ENCODE measurements at places on chromosomes 11 and 22. TPM values are rescaled to one million over a fixed set of nuclear protein-coding genes. Genes with fewer than 3 reads are reported as not detected.

DNA sequence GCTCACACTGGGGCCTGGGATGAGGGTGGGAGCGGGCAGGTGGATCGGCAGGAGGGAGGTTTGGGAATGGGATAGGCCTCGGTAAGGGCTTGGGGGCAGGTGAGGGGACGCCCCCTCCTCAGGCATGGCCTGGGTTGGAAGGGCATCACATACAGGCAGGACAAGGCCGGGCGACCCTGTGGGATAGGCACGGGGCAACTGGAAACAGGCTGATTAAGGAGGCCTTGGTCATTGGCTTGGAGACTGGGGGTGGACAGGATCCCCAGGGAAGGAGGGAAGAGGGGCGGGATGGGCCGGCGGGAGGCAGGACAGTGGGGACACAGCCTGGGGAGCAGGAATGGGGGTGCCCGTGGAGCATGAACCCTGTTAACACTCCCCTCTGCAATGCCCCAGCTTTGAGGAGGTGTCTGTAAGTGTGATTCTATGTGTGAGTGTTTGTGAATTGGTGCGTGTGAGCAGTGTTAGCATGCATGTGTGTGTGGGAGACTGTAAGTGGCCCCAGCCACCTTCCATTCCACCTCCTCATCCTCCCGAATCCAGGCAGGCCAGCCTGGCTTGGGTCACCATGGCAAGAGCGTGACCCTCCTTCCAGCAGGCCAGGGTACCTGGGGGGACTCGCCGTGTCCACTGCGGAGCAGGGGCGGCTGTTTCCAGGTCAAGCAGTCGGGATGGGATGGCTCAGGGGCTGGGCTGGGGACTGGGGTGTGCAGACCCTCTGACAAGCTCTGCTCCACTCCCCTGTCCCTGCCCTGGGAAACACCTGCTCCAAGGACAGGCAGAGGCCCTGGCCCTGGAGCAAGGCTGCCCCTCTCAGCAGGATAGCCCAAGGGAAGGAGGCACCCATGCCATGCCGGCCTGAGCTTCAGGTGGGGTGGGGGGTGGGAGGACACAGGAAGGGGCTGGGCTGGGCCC, 3.4 kb upstream of the PIM3 start:
- no peaks in the 10 kb centered on the region for H3K36me3 ChIP-seq
- DNase-seq = no peak
- no peak overlapping the region for H3K4me3 ChIP-seq
- no peak overlapping the region for H3K27ac ChIP-seq
- no peaks in the 10 kb centered on the region for H3K27me3 ChIP-seq

GRCh38 chr22:38564669-38565068, 5.3 kb downstream of the DMC1 start:
- no peaks in the 10 kb centered on the region for H3K36me3 ChIP-seq
- no peaks in the 10 kb centered on the region for H3K27me3 ChIP-seq
- H3K4me3 ChIP-seq = no peak overlapping the region
- DNase-seq = peak; percentile 59
- H3K27ac ChIP-seq = no peak overlapping the region

DNA sequence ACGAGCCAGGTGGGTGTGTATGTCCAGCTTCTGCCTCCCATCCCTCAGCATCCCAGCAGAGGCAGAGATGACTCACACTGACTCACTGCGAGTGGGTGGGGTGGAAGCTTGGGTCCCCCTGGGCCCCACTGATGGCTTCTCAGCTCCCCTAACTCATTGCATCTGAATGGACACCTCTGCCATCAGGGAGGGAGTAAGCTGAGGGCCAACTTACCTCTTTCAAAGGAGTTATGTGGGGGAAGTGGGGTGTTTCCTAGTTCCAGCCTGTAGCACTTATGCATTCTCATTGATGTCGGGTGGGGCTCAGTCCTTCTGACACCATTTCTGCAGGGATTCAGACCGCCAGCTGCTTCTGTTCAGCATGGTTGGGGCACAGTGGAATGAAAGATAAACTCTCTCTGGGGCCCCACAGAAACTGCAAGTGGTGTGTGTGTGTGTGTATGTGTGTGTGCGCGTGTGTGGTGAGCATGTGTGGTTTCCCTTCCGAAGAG, 1425.8 kb downstream of the TBC1D22A start:
- H3K4me3 ChIP-seq = no peak overlapping the region
- DNase-seq = peak; percentile 3
- H3K36me3 ChIP-seq = no peaks in the 10 kb centered on the region
- no peak overlapping the region for H3K27ac ChIP-seq
- H3K4me1 ChIP-seq = no peaks in the 10 kb centered on the region
- no peaks in the 10 kb centered on the region for H3K27me3 ChIP-seq

GRCh38 chr11:70483917-70484316, 85.6 kb downstream of the CTTN start:
- H3K27me3 ChIP-seq = no peaks in the 10 kb centered on the region
- no peak overlapping the region for H3K27ac ChIP-seq
- H3K4me1 ChIP-seq = no peaks in the 10 kb centered on the region
- H3K36me3 ChIP-seq = no peaks in the 10 kb centered on the region

- no peak overlapping the region for H3K27ac ChIP-seq
- no peaks in the 10 kb centered on the region for H3K36me3 ChIP-seq
- no peak overlapping the region for H3K4me3 ChIP-seq
- peak; percentile 21 for DNase-seq
- no peaks in the 10 kb centered on the region for H3K27me3 ChIP-seq
These were observed 10.5 kb downstream of the ZMAT5 start for GRCh38 chr22:29756341-29756740.

- peaks cover 4% of the 10 kb centered on the region for H3K4me1 ChIP-seq
- peak overlapping the region; percentile 71 for H3K4me3 ChIP-seq
- H3K27ac ChIP-seq = no peak overlapping the region
- no peaks in the 10 kb centered on the region for H3K36me3 ChIP-seq
- peak; percentile 82 for DNase-seq
These were observed 21.0 kb downstream of the OTUB1 start for GRCh38 chr11:64007160-64007628.

Gene BEST1
- 4.7 TPM for total RNA-seq

Gene GDPD4
- not detected for total RNA-seq

Gene OR56B1
- not detected for total RNA-seq

Gene TRIM5
- 10.7 TPM for total RNA-seq
